Kidney (tissue), 22 donors: ENCODE measurements at places on chromosomes 1 and 21. TPM values are rescaled to one million over a fixed set of nuclear protein-coding genes. Genes with fewer than 3 reads are reported as not detected.

The FAM43B gene
- total RNA-seq: 2.5 TPM

The AADACL4 gene
- 0.16 TPM for total RNA-seq

The USP16 gene
- total RNA-seq: 35.8 TPM

The LENEP gene
- not detected for total RNA-seq

The TSPAN1 gene
- total RNA-seq: 578 TPM

The COPA gene
- total RNA-seq: 160 TPM

The CELA3B gene
- not detected for total RNA-seq

The TEDDM1 gene
- not detected for total RNA-seq

The SLC44A5 gene
- 0.66 TPM for total RNA-seq
